ENCODE measurements at places on chromosomes 1 and 21. TPM values are rescaled to one million over a fixed set of nuclear protein-coding genes. Genes with fewer than 3 reads are reported as not detected.

DNA sequence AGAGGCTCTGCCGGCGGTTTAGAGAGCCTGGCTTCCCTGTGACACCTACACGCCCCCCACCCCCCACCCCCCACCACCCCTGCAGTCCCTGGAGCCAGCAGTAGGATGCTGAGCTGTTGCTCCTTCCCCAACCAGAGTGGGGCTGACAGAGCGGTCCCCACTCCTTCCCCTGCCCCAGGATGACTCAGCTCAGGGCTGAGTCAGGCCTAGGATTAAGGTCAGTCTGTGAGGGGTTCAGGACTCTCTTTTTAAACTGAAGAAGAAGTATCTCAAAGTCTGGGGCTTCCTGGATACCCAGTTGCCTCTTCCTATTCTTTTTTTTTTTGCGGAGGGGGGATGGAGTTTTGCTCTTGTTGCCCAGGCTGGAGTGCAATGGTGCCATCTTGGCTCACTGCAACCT, 19.1 kb downstream of the DMBX1 start:
- no peak for DNase-seq

The LINGO4 gene
- 0.67 TPM for total RNA-seq

- DNase-seq: no peak
Measured at GRCh38 chr1:243495442-243496186, 239.8 kb downstream of the SDCCAG8 start.

GRCh38 chr1:26405281-26405915, 5.2 kb upstream of the LIN28A start:
- no peak for DNase-seq

Measured in left ventricle myocardium superior (tissue), 1 donor.